Stimulated activated CD4-positive, alpha-beta T cell treated with anti-CD3 and anti-CD28 coated beads, Interleukin-4, amount 100 ng/mL, for 24 hours (primary cell): ENCODE measurements at places on chromosomes 5 and 9.

DNA sequence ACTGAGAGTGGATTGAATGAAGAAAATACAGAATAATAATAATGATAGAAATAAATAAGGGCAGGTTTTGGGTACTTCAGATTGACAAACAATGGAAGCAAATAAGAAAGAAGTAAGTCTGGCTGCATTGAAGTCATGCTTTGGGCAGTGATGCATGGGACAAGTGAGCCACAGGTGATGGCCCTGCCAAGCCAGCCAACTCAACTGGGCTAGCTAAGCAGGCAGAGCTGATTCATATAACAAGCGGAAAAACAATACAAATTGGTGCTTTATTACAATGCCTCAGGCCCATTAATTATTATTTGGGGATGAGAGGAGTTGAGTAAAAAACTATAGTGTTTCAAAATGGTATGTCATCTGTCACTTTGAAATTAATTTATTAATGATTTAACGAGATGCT lies 502.0 kb downstream of the CDH12 start:
- DNase-seq, result no peak

DNA sequence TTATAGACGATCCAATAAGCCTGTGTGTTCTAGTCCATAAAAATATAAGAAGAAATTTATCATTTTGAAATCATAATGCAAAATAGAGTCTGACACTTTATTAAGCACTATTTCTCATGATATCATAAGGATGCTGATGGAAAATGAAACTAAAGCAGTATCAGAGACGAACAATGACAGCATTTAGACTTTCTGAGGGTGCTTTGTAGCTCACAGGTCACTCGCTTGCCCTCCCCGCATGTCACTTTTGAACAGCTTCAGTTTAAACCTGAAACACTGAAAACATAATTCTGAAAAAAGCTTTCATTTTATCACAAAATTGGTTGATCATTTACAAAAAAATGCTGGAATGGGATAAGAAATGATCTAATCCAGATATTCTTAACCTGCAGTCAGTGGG lies 247.1 kb downstream of the EBF1 start:
- DNase-seq, result no peak

GRCh38 chr9:98502311-98502975 lies 206.3 kb downstream of the GABBR2 start:
- DNase-seq, result no peak

DNA sequence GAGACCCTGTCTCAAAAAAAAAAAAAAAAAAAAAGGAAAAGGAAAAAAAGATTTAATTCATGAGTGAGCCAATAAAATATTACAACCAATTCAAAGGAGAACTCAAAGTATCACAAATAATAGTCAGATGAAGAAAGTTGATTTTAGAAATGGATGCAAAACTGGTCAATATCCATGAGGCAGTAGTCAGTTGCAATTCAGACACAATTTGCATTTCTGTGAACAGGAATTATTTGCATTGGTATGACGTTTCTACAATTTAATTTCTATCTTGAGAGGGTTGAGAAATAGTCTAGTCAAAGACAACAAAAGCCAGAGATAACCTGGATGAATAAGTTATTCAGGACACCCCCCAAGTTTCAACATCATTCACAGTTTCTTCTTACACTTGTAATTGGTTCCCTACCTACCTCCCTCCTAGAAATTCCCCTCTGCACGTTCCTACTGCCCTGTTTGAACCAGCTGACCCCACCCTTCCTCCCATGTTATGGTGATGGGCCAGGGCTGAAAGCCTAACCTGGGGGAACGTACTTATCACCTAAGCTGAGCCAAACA lies 28.6 kb upstream of the CDKN2AIPNL start:
- no peak for DNase-seq

- no peak for DNase-seq
Measured at GRCh38 chr9:65458465-65458864, 173.5 kb upstream of the FOXD4L5 start.

GRCh38 chr9:120281665-120282064 lies 298.3 kb downstream of the CDK5RAP2 start:
- DNase-seq, result no peak

DNA sequence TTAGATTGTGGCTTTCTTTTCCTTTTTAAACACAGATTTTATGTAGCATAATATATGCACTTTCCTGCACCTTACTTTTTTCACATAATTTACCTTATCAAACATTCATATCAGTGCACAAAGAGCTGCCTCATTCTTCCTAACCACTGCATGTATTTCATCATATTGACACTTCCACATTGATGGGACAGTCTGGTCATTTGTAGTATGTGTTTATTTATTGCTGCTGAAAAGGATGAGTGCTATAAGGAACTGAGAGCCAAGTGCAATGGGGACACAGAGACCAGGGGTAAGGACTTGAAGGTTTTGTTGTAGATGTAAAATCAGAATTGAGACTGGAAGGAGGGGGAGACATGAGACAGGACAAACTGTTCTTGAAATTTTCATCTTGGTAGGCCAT lies 193.8 kb downstream of the SMARCA2 start:
- no peak for DNase-seq

GRCh38 chr5:133164759-133165158 lies 112.9 kb downstream of the HSPA4 start:
- no peak for DNase-seq

- DNase-seq, result no peak
Measured at GRCh38 chr5:108255468-108255867, 126.4 kb downstream of the FBXL17 start.

- no peak for DNase-seq
Measured at GRCh38 chr9:33742519-33742918, 52.8 kb upstream of the PRSS3 start.

DNA sequence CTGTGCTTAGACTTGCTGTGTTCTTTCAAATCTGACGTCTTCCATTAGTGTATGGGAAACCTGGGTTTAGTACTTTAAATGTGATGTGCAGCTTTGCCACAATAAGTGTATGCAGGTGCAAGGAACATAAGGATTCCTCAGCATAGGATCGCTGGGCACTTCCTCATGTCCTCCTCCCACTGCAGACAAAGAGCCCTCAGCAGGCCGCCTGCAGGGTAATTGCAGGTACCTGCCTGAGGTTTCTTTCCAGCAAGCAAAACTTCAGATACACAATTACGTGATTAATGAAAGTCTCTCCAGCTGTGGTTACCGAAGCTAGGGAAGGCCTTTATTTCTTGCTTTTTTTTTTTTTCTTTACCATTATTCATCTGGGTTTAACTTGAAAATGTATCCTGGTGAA lies 233.1 kb downstream of the RFK start:
- no peak for DNase-seq

GRCh38 chr9:114015607-114016006 lies 62.5 kb downstream of the AMBP start:
- DNase-seq, result no peak

DNA sequence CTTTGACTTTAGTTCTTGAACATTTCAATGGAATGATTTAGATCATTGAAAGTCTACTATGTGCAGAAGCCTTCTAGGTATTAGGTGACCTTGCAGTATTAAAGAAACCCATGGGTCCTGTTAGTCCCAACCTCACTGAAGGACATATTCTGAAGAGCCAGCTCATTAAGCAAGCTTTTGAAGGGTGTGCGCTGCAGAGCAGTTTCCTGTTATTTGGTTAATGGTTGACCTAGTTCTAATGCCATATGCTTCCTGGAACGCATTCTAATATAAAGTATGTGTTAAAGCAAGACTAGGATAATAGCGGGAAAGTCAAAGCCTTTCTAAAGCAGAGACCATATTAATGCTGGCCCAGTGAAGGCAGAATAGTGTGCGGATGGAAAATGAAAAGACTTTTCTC lies 20.1 kb downstream of the ZNF462 start:
- no peak for DNase-seq

- DNase-seq, result no peak
Measured at GRCh38 chr5:59321642-59322041, 571.9 kb downstream of the PDE4D start.

GRCh38 chr9:112530751-112531205 lies 44.2 kb downstream of the KIAA1958 start:
- no peak for DNase-seq

DNA sequence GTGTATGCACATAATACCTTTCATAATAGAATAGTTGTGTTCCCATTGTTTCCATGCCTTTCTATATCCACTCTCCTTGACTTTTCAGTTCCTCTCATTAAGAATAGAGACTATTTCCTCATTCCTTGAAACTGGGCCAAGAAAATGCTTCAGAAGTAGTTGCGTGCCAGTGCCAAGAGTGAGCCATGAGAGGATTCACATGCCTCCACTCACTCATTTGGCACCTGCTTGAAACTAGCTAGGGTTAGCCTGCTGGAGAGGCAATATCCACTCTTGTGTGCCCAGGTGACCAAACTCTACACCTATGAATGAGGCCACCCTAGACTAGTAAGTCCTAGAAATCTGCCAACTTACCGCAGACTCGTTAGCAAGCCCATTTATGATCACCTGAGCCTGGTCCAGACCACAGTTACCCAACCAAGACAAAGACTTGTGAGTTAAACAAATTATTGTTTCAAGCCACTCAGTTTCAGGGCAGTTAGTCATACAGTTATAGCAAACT lies 276.3 kb downstream of the EPB41L4A start:
- DNase-seq, result no peak

DNA sequence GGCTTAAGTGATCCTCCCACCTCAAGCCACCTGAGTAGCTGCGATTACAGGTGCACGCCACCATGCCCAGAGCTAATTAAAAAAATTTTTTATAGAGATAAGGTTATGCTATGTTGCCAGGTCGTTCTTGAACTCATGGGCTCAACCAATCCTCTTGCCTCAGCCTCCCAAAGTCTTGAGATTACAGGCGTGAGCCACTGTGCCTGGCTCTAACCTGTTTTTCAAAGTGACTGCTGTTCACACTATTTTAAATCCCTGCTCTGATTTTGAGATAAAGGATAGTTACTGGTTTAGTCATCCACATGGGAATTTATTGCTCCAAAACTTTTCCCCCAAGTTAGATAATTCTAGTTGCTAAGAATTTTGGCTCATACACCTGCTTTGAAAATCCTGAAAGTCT lies 48.2 kb upstream of the MTMR12 start:
- no peak for DNase-seq

- DNase-seq, result no peak
Measured at GRCh38 chr5:156407251-156407650, 80.3 kb downstream of the SGCD start.

GRCh38 chr5:172429201-172429940 lies 25.0 kb downstream of the SH3PXD2B start:
- DNase-seq, result no peak

DNA sequence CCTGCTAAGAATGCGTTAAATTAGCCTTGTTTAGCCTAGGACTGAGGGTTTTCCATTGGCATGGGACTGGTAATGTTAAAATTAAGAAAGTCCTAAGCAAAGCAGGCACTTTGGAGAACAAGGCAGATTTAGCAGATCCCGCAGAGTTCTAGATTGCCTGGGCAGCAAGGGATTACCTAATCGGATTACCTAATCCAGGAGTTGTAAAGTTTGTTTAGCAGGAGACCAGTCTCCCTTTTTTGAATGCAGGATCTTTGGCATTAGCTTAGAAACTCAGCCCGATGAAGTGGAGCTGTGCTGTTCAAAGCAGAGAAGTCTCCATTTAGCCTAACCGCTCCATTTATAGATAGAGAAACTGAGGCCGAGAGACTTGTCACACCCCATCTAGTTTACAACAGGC lies 206.0 kb downstream of the DMRT2 start:
- no peak for DNase-seq

DNA sequence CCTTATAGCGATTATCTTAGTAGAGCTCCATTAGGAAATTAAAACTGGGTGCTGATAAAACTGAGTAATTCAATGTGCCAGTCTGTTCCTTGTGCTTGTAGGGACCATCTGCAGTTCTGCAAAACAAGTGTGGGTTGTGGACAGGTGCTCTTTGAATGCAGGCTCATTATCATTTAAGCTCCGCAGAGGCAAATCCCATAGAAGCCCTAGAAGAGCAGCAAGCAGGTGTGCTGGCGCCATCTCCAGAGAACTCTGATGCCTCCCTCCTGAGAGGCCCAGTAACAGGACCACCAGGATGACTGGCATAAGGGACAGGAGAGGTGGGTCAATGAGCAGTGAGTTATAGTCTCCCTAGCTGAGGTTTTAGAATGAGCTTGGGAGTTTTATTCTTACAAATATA lies 1342.4 kb upstream of the DMAC1 start:
- DNase-seq, result no peak

DNA sequence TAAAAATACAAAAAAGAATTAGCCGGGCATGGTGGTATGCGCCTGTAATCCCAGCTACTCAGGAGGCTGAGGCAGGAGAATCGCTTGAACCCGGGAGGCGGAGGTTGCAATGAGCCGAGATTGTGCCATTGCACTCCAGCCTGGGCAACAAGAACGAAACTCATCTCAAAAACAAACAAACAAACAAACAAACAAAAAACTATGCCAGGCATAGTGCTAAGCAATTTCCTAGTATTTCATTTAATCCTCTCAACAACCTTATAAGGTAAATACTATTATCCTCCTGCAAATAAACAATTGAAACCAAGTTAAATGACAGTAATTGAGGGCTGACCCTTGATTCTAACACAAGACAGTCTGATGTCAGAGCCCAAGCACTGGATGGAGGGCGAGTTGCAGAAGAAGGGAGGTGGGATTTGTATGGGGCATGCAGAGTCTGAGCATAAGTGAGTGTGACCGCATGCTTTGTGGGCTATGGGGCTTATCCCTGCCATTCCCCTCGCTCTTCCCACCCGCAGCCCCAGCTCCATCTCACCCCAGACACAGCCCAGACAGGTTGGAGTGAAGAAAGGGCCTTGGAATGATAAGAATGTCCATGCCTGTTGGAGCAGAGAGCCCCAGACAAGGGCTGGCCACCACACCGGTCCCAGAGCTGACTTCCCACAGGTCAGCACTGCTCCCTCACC lies 24.3 kb upstream of the RPS14 start:
- DNase-seq, result no peak
